Neural progenitor cell (in vitro differentiated cells): ENCODE measurements at places on chromosomes 6 and 20. TPM values are rescaled to one million over a fixed set of nuclear protein-coding genes. Genes with fewer than 3 reads are reported as not detected.

Gene ISM1
- total RNA-seq: 0.06 TPM in 1 of 2 replicates, not detected in the other

Gene CALHM5
- 0.07 and 0.09 TPM in 2 replicates for total RNA-seq

Gene SYNDIG1
- 1.0 and 4.7 TPM in 2 replicates for total RNA-seq

Gene SAMD3
- total RNA-seq: 0.19 and 2.0 TPM in 2 replicates

Gene CEBPB
- 1.8 and 2.9 TPM in 2 replicates for total RNA-seq
